ENCODE measurements at places on chromosomes 13 and 19. TPM values are rescaled to one million over a fixed set of nuclear protein-coding genes. Genes with fewer than 3 reads are reported as not detected.
A peak's percentile ranks its signal among the peaks of the same experiment; 100 is the strongest.

DNA sequence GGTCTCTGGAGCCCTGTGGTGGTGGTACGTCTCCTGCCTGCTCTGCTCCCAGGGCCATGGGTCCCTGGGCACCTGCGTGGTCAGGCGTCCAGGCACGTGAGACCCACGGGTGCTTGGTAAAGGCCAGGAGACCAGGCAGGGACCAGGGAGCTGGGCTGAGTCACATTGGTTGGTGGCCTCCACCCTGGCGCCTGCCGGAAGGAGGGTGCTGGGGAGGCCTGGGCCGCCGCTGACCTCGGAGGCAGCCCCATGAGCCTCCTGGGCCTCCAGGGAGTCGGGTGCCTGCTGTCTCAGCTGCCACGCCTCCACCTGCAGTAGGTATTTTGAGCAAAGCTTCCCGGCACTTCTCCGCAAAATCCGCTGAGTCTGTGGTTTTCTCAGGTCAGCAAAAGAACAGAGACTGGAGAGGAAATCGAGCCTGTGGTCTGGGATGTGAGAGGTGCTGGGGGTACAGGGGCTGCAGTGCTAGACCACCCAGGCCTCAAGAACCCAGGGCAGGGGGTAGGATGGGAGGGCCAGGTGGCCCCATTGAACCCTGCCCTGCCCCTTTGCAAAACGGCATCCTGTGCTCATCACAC lies 3.6 kb upstream of the PLK5 start:
- no peak overlapping the region for H3K4me3 ChIP-seq
- H3K4me1 ChIP-seq, result no peaks in the 10 kb centered on the region
- DNase-seq, result no peak
- no peaks in the 10 kb centered on the region for H3K36me3 ChIP-seq
- peaks cover 16% of the 10 kb centered on the region for H3K27me3 ChIP-seq

GRCh38 chr13:72062566-72062965 lies 195.6 kb upstream of the DACH1 start:
- no peaks in the 10 kb centered on the region for H3K27me3 ChIP-seq
- H3K4me3 ChIP-seq, result peak overlapping the region; percentile 16
- H3K36me3 ChIP-seq, result no peaks in the 10 kb centered on the region

DNA sequence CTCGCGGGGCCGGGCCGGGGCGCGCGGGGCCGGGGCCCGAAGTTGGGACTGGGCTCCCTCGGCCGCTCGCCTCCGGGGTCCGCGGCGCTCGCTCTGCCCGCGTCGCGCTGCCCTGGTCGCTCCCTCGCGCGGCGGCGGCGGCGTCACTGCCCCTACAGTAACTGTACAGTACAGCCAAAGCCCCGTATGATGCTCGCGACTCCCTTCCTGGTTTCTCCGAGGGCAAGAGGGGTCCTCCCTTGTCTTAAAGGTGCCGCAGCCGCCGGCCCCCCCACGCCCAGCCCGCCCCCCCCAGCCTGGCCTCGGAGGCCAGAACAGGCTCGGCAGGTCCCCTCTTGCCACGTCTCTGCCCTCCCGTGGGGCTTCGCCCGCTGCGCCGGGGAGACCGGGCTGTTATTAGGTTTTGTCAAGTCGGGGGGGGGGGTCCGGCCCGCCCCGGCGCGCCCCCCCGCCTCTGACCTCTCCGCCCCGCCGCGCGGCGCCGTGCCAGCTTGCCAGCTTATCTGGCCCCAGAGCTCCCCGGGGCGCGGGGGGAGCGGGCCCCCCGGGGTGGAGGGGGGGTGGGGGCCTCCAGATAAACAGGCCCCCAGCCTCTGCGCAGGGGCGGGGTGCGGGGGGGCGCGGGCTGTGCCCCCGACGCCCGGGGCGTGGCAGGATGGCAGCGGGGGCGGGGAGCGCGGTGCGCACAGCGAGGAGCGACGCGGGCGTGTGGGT lies at the start of gene ZBTB7A:
Gene ZBTB7A (minus strand): TSS at position 218 of the 714 bp plus-strand sequence. CDS start 11,667 bp downstream, outside the sequence.
- H3K4me3 ChIP-seq, result peak within 1 kb of the TSS; percentile 80
- no peaks in the 10 kb centered on the region for H3K4me1 ChIP-seq
- H3K27ac ChIP-seq, result no peak within 1 kb of the TSS
- H3K36me3 ChIP-seq, result no peaks in the 10 kb centered on the region
- peaks cover 10% of the 10 kb centered on the region for H3K27me3 ChIP-seq
- DNase-seq, result peak; percentile 61

DNA sequence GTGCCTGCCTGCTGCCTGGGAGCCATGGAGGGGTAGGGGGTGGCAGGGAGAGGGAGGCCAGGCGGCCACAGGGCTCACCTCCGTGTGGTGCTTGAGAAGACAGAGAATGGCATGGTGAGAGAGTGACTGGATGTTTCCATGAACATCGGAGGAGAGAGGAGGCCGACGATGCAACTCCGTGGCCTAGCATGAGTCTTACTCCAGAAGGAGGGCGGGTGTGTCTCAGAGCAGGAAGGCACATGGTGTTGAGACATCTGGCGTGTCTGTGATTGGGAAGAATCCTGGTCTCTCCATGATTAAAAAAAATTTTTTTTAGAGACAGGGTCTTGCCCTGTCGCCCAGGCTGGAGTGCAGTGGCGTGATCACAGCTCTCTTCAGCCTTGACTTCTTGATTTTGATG lies 5.1 kb downstream of the IRGC start:
- no peak overlapping the region for H3K27ac ChIP-seq
- no peaks in the 10 kb centered on the region for H3K4me1 ChIP-seq
- no peak for DNase-seq
- no peaks in the 10 kb centered on the region for H3K27me3 ChIP-seq

GRCh38 chr13:31920727-31921100 lies 110.9 kb upstream of the FRY start:
- no peaks in the 10 kb centered on the region for H3K36me3 ChIP-seq
- H3K4me1 ChIP-seq, result peaks cover 2% of the 10 kb centered on the region
- no peak overlapping the region for H3K27ac ChIP-seq
- H3K27me3 ChIP-seq, result no peaks in the 10 kb centered on the region
- H3K4me3 ChIP-seq, result no peak overlapping the region
- no peak for DNase-seq

DNA sequence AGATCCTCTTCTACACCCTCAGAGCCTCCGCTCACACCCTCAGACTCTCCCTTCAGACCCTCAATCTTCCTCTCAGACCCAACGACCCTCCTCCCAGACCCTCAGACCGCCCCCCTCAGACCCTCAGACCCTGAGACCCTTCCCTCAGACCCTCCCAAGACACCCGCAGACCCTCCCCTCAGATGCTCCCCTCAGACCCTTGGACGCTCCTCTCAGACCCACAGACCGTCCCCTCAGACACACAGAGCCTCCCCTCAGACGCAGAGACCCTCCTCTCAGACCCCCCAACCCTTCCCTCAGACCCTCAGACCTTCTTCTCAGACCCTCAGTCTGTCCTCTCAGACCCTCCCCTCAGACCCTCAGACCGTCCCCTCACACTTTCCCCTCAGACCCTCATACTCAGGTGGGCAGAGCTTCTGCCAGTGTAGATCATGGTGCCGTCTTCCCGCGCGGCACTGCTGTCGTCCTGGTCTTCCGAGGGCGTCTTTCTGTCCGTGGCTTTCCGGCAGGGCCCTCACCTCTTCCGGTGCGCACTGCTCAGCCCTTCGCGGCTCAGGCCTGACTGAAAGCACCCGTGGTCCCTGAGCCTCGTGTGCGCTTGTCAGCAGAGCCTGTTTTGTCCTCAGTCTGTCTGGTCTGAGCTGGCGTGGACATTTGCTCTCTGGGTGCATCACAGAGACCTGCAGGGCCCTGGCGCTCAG lies 18.9 kb upstream of the TFDP1 start:
- no peaks in the 10 kb centered on the region for H3K36me3 ChIP-seq
- no peak overlapping the region for H3K27ac ChIP-seq
- 0 out of 2 replicates have a peak, but pooled peaks cover 2% of the 10 kb centered on the region for H3K4me1 ChIP-seq
- no peak for DNase-seq
- no peaks in the 10 kb centered on the region for H3K27me3 ChIP-seq
- H3K4me3 ChIP-seq, result no peak overlapping the region

GRCh38 chr13:28055357-28055756 lies 45.0 kb downstream of the FLT3 start:
- H3K4me3 ChIP-seq, result no peak overlapping the region
- H3K36me3 ChIP-seq, result no peaks in the 10 kb centered on the region
- no peak overlapping the region for H3K27ac ChIP-seq
- H3K4me1 ChIP-seq, result peaks cover 2% of the 10 kb centered on the region

GRCh38 chr19:12333162-12334159 lies at the start of gene ZNF563:
Gene ZNF563 (minus strand): TSS chr19:12333633. CDS start chr19:12333482, 151 bp downstream.
- H3K4me3 ChIP-seq, result peak within 1 kb of the TSS; percentile 96
- H3K27me3 ChIP-seq, result no peaks in the 10 kb centered on the region
- H3K4me1 ChIP-seq, result no peaks in the 10 kb centered on the region
- peak; percentile 98 for DNase-seq
- no peaks in the 10 kb centered on the region for H3K36me3 ChIP-seq

DNA sequence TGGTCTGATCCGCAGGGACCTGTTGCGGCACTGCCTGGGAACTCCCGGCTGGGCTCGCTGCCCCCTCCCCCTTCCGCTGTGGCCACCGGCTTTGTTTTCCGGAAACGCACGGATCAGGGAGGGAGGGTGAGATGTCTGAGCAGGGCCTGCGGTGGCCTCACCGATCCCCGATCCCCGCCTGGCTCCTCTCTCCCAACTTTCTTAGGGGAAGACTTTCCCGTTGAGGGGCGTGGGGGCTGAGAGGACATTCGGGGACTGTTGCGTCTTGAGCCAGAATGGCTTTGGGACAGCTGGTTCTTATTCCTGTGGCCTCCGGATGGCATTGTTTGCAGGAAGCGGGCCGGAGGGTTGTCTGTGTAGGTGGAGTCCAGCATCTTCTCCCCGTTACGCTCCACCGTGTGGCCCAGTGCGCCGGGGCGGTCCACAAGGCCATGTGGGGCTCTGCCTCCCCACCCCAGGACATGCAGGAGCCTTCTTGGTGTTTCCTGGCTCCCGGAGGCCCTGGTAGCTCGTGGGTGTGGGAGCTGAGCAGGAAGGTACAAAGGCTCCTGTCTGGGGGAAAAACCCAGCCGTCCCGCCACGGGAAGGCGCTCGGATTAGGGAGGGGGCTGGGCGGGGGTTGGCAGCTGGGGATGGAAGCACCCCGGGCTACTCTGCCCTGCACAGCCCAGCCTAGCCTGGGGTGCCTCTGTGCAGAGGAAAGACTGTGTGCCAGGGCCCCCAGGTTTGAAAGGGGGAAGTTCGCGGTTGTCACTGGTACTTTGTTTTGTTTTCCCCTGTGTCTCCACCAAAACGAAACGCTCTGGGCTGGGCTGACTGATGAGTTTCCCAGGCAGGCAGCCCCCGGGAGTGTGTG lies 1.3 kb downstream of the CSNK1G2 start:
- peak; percentile 90 for DNase-seq
- H3K4me1 ChIP-seq, result no peaks in the 10 kb centered on the region
- H3K27ac ChIP-seq, result no peak overlapping the region
- H3K4me3 ChIP-seq, result peak overlapping the region; percentile 91
- no peaks in the 10 kb centered on the region for H3K27me3 ChIP-seq
- no peaks in the 10 kb centered on the region for H3K36me3 ChIP-seq

DNA sequence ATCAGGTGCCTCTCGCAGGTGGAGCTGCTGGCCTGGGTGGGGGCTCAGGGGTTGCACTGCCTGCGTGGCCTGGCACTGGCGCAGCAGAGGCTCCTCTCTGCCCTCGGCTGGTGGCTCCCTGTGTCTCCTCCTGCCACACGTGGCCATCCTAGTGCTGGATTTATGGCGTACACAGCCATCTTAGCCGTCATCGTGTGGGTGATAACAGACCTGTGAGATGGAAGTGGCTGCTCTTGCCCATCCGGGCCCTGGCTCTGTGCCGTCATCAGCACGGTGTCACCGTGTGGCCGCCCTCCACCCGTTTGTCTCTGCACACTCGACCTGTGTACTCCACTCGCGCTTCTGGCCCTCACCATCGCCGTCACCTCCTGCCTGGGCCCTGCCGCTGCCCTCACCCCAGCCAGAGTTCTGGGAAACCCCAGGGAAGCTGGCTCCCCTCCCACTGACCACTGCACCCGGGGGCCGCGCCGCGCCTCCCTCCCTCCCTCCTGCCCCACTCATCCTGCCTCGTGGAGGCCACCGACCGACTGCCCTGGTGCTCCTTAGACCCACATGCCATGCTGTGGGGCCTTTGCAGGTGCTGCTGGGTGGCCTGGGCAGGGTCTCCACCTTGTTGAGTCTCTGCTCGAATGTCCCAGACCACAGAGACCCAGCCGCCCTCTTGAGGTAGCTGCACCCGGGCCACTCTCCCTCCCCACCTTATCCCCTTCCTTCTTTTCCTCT lies 29.5 kb downstream of the TMEM255B start:
- no peak overlapping the region for H3K4me3 ChIP-seq
- H3K27ac ChIP-seq, result no peak overlapping the region
- no peaks in the 10 kb centered on the region for H3K4me1 ChIP-seq
- no peaks in the 10 kb centered on the region for H3K27me3 ChIP-seq
- H3K36me3 ChIP-seq, result peaks cover 5% of the 10 kb centered on the region
- DNase-seq, result no peak

GRCh38 chr19:33177417-33177979 lies 16.6 kb upstream of the LRP3 start:
- H3K4me1 ChIP-seq, result no peaks in the 10 kb centered on the region
- no peak overlapping the region for H3K27ac ChIP-seq
- H3K36me3 ChIP-seq, result peaks cover 2% of the 10 kb centered on the region
- DNase-seq, result no peak
- H3K4me3 ChIP-seq, result peak overlapping the region; percentile 96

DNA sequence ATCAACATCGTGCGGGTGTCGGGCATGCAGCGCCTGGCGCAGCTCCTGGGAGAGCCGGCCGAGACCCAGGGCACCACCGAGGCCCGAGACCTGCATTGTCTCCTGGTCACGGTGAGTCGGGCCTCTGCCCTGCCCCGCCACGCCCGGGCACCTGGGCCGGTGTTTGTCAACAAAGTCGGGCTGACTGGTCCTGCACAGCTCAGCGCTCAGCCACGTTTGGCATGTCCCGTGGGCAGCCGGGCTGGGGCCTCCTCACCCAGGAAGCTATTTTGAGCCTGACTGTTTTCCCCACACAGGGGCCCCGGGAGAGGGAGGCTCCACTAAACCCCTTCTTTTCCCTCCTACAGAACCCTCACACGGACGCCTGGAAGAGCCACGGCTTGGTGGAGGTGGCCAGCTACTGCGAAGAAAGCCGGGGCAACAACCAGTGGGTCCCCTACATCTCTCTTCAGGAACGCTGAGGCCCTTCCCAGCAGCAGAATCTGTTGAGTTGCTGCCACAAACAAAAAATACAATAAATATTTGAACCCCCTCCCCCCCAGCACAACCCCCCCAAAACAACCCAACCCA lies 1.3 kb downstream of the GADD45B start:
- no peak overlapping the region for H3K27ac ChIP-seq
- peak overlapping the region; percentile 88 for H3K4me3 ChIP-seq
- peaks cover 4% of the 10 kb centered on the region for H3K4me1 ChIP-seq
- no peaks in the 10 kb centered on the region for H3K36me3 ChIP-seq
- no peak for DNase-seq

The ADGRE3 gene
- total RNA-seq, result not detected

The LILRB4 gene
- total RNA-seq, result not detected

The ADGRL1 gene
- total RNA-seq, result 117 TPM

The MEDAG gene
- 0.88 TPM for total RNA-seq

The SYT5 gene
- total RNA-seq, result 3.0 TPM

The BRD4 gene
- total RNA-seq, result 144 TPM

The IQCN gene
- 0.48 TPM for total RNA-seq

The NXNL1 gene
- total RNA-seq, result not detected

The ATP4A gene
- 0.24 TPM for total RNA-seq

All from H9 (cell line).